GM12864 (cell line): ENCODE measurements at places on chromosomes 16 and 17.

DNA sequence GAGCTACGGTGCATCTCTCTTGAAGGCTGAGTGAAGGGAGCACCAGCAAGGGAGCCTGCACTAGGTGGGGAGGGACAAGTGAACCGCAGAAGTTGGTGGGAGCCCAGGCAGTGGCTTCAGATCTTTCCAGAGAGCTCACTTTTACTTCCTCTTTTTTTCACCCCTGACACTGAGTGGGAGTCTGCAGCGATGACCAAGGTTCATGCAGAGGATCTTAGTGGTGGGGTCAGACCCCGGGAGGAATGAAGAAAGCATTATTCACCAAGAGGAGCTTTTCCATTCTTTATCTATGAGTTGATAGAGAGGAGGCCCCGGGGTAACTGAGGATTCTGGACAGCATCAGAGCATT lies 3.0 kb upstream of the CCL2 start:
- DNase-seq, result peak; percentile 30

DNA sequence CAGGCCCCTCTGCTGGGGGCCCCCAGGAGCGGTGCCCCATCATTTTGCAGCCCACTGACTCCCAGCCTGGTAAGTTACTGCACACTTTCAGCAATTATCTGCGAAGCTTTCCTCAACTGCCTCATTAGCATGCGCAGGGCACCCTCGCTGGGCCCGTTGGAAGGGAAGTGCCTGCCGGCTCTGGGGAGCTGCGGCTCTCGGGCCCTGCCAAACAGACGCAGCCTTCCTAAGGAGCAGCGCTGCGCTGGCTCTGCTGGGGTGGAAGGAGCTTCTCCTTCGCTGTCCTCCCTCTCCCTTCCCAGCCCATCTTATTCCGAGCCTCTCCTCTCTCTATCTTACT lies 71.0 kb downstream of the RBBP6 start:
- no peak for DNase-seq

- DNase-seq, result no peak
Measured at GRCh38 chr17:74552037-74552436, 6.1 kb upstream of the CD300C start.

DNA sequence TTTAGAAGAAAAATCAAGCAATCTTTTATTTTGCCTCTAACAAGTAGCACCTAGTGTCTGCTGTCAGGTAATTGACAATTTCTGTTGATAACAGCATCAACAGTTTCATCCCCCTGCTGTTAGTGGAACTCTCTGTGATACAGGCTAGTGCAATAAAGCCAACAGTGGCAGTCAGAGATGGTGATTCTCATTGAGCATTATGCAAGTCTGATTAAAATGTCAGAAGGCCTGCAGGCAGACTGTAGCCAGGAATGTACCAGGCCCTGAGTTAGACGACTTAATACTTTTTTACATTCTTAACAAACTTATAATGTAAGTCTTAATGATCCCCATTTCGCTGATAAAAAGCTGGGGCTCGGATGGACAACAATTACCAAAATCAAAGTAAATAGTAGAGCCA lies 14.6 kb downstream of the CYLD start:
- DNase-seq, result no peak

GRCh38 chr17:65143889-65144604 lies 6.9 kb downstream of the RGS9 start:
- DNase-seq, result no peak

DNA sequence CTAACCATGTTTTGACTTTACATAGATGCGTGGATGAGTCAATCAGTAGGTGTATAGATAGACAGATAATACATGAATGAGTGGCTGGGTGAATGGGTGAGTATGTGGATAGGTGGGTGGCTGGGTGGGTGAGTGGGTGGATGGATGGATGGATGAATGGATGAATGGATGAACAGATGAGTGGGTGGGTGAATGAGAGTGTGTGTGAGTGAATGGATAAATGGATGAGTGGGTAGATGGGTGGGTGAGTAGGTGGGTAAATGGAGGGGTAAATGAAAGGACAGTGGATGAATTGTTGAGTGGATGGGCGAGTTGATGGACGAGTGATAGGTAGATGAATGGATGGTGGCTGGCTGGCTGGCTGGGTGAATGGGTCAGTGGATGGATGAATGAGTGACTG lies 23.2 kb downstream of the C16orf95 start:
- no peak for DNase-seq
